ENCODE measurements at places on chromosomes 7 and 10. TPM values are rescaled to one million over a fixed set of nuclear protein-coding genes. Genes with fewer than 3 reads are reported as not detected.

- no peak for DNase-seq
Measured at GRCh38 chr10:13885238-13885990, 298.6 kb downstream of the PRPF18 start.

DNA sequence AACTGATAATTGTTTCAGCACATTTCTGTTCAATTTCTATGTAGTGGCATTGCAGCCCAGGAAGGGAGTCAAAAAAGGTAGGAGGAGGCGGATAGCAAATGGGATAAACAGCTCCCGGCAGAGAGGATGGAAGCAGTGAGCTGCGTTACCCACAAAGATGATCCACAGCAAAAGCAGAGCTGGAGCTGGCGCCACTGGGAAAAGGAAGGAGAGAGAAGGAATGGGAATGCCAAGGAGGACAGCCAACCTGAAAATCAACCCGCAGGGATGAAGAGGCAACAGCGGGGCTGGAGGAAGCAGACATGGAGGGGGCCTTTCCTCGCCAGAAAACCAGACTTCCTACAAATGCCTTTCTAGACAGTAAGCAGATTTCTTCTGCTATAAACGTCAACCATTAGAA is 82.7 kb upstream of the ADAM12 start:
- no peak for DNase-seq

- DNase-seq: no peak
Measured at GRCh38 chr10:110786172-110786571, 85.6 kb upstream of the PDCD4 start.

DNA sequence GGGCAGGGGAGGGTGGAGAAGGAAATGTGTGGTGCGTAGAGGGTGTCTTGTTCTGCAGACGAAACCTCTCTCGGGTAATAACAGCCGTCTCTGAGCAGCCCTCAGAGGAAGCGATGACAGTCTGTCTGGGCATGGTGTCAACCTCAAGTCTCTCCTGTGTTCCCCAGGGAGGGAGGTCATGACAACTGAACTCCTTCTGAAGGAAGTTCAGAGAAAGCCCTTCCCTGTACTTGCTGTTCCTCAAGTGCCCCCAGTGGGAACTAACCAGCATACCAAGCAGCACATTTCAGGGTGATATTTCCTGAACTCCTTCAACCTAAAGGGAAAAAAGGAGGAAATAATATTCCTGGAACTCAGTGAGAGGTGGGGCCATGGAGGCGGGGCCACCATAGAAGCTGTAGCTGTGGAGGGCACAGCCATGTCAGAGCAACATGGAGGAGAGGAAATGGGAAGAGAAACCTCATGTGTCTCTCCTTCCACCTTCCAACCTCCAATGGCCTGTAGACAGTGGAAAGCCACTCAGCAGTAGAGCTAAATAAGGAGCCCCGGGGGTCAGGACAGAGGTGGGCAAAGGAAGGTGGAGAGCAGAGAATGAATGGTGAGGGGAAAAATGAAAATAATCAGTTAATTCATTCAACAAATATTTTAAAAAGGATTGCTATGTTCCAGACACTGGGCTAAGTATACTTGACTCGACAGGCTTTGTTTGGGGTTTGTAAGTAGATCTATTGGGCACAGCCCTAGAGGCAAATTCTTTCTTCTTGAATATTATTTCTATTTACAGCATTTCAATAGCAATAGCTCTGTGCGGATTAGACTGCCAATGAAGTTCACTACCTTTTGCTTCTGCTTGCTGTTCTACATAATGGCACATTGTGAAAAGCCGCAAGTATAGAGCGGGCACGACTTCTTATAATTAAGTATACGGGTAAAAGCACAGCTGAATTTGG is 61.0 kb upstream of the AOAH start:
- no peak for DNase-seq

DNA sequence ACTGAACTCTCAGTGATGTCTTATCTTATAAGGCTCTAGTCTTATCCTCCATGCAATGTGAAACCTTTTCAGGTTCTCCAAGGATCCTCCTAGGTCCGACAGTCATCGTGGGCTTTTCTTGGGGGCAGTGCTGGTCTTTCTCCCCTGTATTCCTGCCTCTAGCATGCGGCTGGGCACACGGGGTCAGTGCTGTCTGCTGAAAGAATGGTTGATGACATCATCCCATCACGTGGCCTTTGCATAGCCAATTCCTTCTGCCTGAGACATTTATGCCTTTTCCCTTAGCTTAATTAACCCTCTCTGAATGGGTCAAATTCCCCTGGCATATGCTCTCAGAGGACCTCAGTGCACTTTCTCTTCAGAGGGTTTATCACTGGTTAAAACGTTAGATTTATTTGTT is 27.0 kb upstream of the KCNK18 start:
- no peak for DNase-seq

Gene NYAP1
- not detected for total RNA-seq

DNA sequence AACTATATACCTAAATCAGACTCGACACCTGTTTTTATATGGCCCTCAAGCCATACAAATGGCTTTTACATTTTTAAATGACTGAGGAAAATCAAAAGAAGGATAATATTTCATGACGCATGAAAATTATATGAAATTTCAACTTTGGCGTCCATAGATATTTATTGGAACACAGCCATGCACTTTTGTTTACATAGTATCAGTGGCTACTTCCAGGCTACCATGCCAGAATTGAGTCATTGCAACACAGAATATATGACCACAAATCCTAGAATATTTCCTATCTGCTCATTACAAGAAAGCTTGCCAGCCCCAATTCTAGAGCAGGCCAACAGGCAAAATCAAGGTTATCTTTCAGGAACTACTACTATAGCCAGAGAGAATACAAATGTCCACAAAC is 29.3 kb downstream of the AFAP1L2 start:
- DNase-seq: no peak

DNA sequence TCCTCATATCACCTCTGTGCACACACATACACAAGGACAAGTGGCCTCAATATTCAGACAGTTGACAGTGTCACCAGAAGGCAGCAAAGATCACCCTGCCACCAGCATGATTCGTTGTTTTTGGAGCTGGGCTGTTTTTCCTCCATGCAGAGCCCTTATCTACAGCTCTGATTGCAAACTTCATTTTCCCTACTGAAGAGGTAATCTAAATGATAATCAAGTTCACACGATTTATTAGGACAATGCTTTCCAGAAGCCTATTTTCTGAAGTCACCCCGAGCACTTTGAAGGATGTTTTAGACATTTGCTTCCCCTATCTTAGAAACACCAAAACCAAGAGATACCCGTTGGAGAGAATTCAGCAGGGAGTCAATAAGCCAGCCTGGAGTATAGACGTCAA is 46.0 kb upstream of the ADAM12 start:
- no peak for DNase-seq

GRCh38 chr10:35335133-35336083 is 901 bp upstream of the CCNY start:
- peak; percentile 67 for DNase-seq

GRCh38 chr7:39125846-39126245 is 148.1 kb downstream of the POU6F2 start:
- DNase-seq: no peak

- no peak for DNase-seq
Measured at GRCh38 chr10:131678171-131678570, 222.6 kb upstream of the PPP2R2D start.

GRCh38 chr7:136214356-136214755 is 237.2 kb upstream of the MTPN start:
- DNase-seq: no peak

- no peak for DNase-seq
Measured at GRCh38 chr7:131431289-131431688, 103.6 kb downstream of the MKLN1 start.

DNA sequence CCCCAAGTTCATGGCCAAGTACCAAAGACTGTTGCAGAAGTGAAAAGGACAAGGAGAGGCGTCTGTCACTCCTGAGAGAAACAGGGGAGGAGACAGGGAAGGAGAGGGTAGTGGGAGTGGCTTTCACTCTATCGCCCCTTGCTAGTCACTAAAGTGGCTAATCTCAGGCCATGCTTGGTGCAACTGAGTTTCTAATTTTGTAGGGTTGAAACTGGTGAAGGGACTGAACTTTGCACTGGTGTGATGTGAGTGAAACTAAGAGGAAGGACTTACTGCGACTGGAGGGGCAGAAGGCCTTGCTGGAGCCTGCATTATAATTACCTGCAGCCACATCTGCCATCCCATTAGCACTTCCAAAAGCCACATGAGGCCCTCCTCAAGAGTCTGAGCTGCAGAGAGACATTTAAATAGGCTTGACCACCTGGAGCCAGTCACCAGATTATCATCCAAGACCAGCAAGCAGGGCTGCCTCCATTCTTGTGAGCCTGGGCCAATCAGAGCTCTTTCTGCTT is 107.2 kb upstream of the EEPD1 start:
- no peak for DNase-seq

GRCh38 chr10:682931-683447 is 6.5 kb downstream of the DIP2C start:
- no peak for DNase-seq

Gene NXPH1
- not detected for total RNA-seq

GRCh38 chr10:77643795-77644468 is 6.3 kb upstream of the KCNMA1 start:
- peak; percentile 90 for DNase-seq

GRCh38 chr10:44911081-44911540 is at the start of gene TMEM72:
TSS of gene TMEM72 (plus strand) at chr10:44911337. CDS start at chr10:44911513, 176 bp downstream.
- no peak for DNase-seq

DNA sequence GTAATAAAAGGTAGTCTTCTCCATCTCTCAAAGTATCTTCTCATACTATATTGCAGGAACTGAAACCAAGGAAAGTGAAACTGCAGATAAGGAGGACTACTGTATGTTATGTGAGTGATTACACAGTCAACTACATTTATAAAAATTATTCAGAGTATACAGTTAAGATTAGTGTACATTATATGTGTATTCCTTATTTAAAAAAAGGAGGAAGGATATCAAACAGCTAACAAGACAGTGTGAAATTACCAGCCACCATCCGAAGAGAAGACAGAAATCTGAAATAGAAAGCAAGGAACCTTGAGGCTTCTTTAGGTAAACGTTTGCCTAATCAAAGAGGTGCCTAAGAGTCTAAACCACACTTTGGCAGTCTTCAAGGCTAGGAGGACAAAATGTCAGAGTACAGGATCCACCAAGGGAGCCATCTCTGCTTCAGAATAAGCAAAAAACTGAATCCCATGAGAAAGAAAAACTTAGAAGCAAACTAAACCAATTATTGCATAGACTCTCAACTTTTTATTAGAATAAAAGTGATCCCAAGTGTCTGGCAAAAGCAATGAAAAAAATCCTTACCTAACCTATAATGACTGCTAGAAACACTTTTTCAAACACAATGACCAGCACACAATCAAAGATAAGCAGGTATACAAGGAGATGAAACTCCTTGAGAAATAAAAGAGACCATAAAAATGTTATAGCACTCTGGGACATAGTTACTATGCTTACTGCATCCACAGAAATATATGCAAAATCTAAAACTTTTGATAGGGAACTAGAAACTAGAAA is 6.4 kb downstream of the USP6NL start:
- peak; percentile 79 for DNase-seq

GRCh38 chr10:130770018-130770630 is 541.4 kb downstream of the TCERG1L start:
- DNase-seq: no peak

Gene STOX1
- 19.8 TPM for total RNA-seq

DNA sequence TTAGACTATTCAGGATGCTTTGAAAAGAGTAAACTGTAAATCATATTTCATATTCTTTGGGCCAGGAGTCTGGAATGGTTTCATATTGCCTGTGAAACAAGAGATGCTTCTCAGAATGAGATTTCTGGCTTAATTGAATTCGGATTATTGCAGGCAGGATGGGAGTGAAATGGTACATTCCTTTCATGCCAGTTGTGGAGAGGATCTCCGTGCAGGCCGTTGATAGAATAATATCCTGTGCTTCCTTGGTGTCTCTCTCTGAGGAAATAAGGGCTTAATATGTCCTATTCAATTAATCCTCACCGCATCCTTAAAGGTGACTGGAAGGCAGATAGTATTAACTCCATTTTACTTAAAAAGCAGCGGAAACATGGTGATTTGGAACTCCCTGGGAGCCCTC is 56.6 kb downstream of the CUX1 start:
- DNase-seq: no peak

DNA sequence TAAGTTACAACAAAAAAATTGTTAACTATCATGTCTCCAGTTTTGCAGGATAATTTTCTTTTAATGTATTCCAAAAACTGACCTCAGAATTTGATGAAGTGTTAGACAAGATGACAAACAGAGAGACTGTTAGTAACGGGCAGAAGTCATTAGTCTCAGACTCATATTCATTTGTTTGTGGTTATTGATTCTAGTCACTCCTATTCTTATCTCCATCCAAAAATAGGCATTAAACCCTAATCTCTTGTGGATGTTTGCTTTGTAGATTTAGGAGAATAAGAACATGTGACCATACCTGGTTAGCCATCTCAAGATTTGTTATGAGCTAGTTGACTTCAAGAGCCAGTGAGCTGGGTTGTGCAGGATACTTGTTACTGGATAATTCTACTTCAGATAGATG is 261.1 kb downstream of the AUTS2 start:
- DNase-seq: no peak

Gene HDAC9
- 5.2 TPM for total RNA-seq

DNA sequence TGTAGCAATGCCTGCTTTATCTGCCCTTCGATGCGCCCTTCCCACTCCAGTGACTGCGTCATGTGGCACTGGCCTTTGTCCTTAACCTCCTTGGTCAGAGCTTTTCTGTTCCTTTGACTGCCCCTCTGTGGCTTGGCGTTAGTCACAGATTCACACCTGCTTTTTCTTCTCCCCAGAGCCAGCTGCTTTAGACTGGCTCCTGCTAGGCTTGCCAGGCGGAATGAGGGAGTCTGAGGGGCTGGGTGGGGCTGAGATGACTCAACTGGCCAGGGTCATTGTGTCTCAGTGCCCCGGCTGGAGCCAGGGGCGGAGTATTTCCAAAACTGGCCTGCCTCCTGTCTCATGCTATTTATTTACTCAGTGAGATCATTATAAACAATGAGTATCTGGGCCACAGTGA is 194.1 kb downstream of the EMX2 start:
- DNase-seq: no peak

GRCh38 chr7:3518546-3518945 is 217.5 kb downstream of the SDK1 start:
- DNase-seq: no peak
